ENCODE measurements at places on chromosomes 3 and 15. TPM values are rescaled to one million over a fixed set of nuclear protein-coding genes. Genes with fewer than 3 reads are reported as not detected.

DNA sequence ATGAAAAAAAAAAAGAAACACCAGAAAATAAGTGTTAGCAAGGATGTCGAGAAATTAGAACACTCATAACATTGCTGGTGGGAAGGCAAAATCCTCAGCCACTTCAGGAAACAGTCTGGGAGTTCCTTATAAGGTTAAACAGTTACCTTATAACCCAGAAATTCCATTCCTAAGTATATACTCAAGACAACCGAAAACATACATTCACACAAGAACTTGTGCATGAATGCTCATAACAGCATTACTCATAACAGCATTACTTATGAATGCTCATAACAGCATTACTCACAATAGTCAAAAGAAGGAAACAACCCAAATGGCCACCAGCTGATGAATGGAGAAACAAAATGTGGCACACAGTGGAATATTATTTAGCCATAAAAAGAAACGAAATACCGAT, 34.8 kb upstream of the DCP1A start:
- no peaks in the 10 kb centered on the region for H3K4me1 ChIP-seq
- DNase-seq: no peak
- no peaks in the 10 kb centered on the region for H3K36me3 ChIP-seq
- no peak overlapping the region for H3K4me3 ChIP-seq

DNA sequence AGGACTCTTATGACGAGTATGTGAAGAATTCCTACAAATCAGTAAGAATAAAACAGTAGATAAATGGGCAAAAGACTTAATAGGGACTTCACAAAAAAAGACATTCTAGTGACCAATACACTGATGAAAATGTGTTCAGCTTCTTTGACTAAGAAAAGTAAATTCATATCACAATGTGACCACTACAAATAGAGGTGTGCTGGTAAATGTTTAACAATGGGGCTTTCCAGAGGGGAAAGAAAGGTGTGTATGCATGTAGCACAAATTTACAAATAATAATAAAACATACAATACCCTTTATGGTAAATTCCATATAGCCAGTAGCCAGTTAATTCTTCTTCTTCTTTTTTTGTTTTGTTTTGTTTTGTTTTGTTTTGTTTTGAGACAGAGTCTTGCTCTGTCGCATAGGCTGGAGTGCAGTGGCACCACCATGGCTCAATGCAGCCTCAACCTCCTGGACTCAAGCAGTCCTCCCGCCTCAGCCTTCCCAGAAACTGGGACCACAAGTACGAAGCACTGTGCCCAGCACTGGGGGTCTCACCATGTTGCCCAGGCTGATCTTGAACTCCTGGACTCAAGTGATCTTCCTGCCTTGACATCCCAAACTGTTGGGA, 17.5 kb upstream of the NMD3 start:
- no peak overlapping the region for H3K4me3 ChIP-seq
- H3K36me3 ChIP-seq: no peaks in the 10 kb centered on the region
- H3K27me3 ChIP-seq: peaks cover 4% of the 10 kb centered on the region
- no peak for DNase-seq
- no peak overlapping the region for H3K27ac ChIP-seq
- H3K4me1 ChIP-seq: no peaks in the 10 kb centered on the region

- peaks cover 5% of the 10 kb centered on the region for H3K4me1 ChIP-seq
- H3K27me3 ChIP-seq: peaks cover under 1% of the 10 kb centered on the region
- no peak overlapping the region for H3K4me3 ChIP-seq
- DNase-seq: no peak
- H3K27ac ChIP-seq: no peak overlapping the region
Measured at GRCh38 chr15:64216730-64217428, 54.1 kb upstream of the PPIB start.

- H3K4me3 ChIP-seq: no peak overlapping the region
- peaks cover 2% of the 10 kb centered on the region for H3K27me3 ChIP-seq
- no peaks in the 10 kb centered on the region for H3K36me3 ChIP-seq
Measured at GRCh38 chr3:125622381-125622791, 27.1 kb upstream of the OSBPL11 start.

DNA sequence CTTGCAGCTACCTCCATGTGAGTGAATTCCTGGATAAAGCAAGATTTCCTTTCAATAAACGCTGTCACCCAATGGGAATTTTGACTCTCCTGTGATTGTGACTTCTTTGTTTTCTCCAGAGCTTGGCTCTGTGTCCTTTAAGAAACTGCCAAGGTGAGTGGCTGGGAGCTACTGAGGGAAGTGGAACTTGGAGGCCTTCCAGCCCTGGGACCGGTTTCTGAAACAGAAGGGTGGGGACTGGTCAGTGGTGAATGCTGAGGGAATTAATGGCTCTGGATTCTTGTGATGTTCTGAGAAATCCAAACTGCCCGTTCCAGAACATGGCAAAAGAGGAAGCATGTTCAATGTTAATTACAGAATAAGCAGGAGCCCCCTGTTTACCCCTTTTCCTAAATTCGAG, 41.1 kb upstream of the MYZAP start:
- no peak overlapping the region for H3K27ac ChIP-seq
- H3K27me3 ChIP-seq: peaks cover 2% of the 10 kb centered on the region
- no peaks in the 10 kb centered on the region for H3K36me3 ChIP-seq
- no peak for DNase-seq
- no peaks in the 10 kb centered on the region for H3K4me1 ChIP-seq
- H3K4me3 ChIP-seq: no peak overlapping the region

DNA sequence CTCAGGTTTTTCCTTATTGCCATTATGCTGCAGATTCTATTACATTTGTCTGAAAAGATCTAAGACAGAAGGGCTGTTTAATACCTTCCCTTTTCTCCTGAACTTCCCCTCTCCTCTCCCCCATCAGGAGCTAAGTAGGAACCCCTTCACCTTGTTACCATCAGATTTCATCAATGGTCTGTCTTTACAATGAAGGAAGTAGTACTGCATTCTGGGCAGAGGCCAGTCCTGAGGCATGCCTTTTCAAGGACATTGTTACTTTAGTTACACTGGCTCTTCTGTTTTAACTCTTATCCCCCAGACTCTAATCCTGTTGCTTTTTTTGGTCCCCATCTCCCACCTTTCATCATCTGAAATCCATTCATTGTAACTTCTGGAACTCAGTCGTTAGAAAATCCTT, 8.1 kb downstream of the CTNNB1 start:
- no peak for DNase-seq
- H3K27me3 ChIP-seq: no peaks in the 10 kb centered on the region
- no peak overlapping the region for H3K4me3 ChIP-seq
- no peak overlapping the region for H3K27ac ChIP-seq
- H3K36me3 ChIP-seq: peaks cover 24% of the 10 kb centered on the region

DNA sequence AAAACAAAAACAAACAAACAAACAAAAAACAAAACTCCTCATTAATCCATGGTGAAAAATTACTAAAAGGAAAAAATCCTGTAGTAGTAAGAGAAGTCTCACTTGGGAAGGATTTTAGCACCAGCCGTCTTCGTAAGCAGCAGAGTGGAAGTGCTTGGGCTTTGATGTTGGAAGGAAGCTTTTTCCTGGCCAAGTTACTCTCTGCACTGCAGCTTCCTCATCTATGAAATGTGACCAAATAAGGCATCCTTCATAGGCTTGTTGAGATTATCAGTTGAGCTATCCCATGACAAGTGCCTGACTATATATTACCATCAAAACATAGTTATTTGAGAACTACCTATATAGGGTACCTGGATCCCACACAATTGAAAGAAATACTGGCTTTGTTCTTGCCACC, 436.4 kb upstream of the ONECUT1 start:
- H3K27me3 ChIP-seq: no peaks in the 10 kb centered on the region
- H3K36me3 ChIP-seq: no peaks in the 10 kb centered on the region
- no peak for DNase-seq
- H3K4me3 ChIP-seq: no peak overlapping the region
- H3K27ac ChIP-seq: no peak overlapping the region

GRCh38 chr3:55194376-55194775, 266.5 kb upstream of the LRTM1 start:
- peaks cover 2% of the 10 kb centered on the region for H3K27me3 ChIP-seq
- DNase-seq: no peak
- H3K27ac ChIP-seq: no peak overlapping the region

DNA sequence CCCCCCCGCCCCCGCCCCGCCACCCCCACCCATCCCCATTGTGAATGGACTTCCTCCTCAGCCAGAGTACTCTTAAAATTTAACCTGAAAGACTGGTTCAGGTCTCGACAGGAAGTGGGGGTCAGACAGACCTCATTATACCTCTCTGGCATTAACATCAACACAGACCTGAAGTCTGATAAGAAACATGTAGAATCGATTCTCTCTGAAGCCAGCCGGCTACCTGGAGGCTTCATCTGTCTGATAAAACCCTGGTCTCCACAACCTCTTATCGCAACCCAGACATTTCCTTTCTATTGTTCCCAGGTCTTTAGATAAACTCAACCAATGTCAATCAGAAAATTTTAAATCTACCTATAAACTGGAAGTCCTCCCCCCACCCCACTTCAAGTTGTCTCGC, 42.6 kb downstream of the SLCO2A1 start:
- no peak overlapping the region for H3K27ac ChIP-seq
- H3K27me3 ChIP-seq: no peaks in the 10 kb centered on the region
- DNase-seq: no peak
- no peaks in the 10 kb centered on the region for H3K36me3 ChIP-seq

The CTXN2 gene
- total RNA-seq: not detected

The RFX7 gene
- total RNA-seq: 40.7 TPM
